Activated naive CD8-positive, alpha-beta T cell treated with anti-CD3 and anti-CD28 coated beads for 36 hours (primary cell): ENCODE measurements at places on chromosomes 2 and 18. TPM values are rescaled to one million over a fixed set of nuclear protein-coding genes. Genes with fewer than 3 reads are reported as not detected.

DNA sequence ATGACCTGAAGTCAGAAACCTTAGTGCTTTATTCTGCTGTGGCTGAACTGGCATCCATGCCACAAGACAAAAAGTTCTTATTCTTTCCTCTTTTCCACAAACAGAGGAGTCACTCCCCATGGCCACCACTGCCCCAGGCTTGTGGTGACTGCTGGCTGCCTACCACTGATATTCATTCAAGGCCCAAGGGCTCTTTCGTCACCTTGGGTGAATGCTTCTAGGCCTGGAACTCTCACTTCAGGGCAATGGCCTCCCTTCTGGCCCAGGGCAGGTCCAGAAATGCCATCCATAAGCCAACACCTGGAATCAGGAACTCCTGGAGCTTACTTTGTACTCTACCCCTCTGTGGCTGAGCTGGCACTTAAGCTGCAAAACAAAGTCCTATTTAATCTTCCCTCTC lies 109.8 kb downstream of the NAT8 start:
- peaks cover 2% of the 10 kb centered on the region for H3K4me1 ChIP-seq
- no peak for DNase-seq
- no peaks in the 10 kb centered on the region for H3K27me3 ChIP-seq
- no peak overlapping the region for H3K27ac ChIP-seq
- peaks cover 84% of the 10 kb centered on the region for H3K36me3 ChIP-seq

TEKT4 gene
- total RNA-seq, result not detected

HJURP gene
- 78.1 TPM for total RNA-seq

ERMN gene
- total RNA-seq, result 1.9 TPM

GRCh38 chr2:110124939-110125691 lies 9.5 kb upstream of the MALL start:
- H3K27me3 ChIP-seq, result no peaks in the 10 kb centered on the region
- no peaks in the 10 kb centered on the region for H3K4me1 ChIP-seq
- H3K36me3 ChIP-seq, result no peaks in the 10 kb centered on the region
- H3K4me3 ChIP-seq, result no peak overlapping the region
- DNase-seq, result no peak

DTYMK gene
- total RNA-seq, result 116 TPM

ANKRD30B gene
- not detected for total RNA-seq
